GM12892 (cell line): ENCODE measurements at places on chromosomes 7 and 10.

DNA sequence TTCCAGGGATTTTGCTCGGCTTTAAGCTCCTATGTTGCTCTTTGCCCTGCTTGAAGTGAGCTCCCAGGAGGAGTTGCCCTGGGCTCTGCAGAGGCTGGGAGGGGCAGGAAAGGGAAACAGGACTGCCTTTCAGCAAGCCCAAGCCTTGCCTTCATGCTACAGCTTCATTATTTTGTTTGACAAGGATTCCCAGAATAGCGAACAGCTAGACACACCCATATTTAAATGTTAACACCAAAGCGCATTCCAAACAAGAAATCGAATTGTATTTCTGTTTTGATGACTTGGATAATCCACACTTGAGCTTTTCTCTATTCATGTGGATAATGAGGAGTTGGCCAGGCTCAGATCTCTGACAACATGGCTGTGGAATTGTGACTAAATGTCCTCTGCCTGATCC, 6.3 kb downstream of the KIAA1217 start:
- no peak for DNase-seq

DNA sequence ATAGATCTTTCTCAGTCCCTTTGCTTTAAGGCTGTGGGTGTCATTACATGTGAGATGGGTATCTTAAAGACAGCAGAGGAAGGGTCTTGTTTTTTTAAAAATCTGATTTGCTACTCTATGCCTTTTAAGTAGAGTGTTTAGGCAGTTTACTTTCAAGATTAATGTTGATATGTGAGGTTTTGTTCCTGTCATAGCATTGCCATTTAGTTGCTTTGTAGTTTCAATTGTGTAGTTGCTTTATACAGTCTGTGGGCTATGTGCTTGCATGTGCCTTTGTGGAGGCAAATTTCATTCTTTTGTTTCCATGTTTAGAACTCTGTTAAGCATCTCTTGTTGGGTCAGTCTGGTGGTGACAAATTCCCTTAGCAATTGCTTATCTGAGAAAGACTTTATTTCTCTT, 54.6 kb downstream of the ZNF783 start:
- no peak for DNase-seq

DNA sequence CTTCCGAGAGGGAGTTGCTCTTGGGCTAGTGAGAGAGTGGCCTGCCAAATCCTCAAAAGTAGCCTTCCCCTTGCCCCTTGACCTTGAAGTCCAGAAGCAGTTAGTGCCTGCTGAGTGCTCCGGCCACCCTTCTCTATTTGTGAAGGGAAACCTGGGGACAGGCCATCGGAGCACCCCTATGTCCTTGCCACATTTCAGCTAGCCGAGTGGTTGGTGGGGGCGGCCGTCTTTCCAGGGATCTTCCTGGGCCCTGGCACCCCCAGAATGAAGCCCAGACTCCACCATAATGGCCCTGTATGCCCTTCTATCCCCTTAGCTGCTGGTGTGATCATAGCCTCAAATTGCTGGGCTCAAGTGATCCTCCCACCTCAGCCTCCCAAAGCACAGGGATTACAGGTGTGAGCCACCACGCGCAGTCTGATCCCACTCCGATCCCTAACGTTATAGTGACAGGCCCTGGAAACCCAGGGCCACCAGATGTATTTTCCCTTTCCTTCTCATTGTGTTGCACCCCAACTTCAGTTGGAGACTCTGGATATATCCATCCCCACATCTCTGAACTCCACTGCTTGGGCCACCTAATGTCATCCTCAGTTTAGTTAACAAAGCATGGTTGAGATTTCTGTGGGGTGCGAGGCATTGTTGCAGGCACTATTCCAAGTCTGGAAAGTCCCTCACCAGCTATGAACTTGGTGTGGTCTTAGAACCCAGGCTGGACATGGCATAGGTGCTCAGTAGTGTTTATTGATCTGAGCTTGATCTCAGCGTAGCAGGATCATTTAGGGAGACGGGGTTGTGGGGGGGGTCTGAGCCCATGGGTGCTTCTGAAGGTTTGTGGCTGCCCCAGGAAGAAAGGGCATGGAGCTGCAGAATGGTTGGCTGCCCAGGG, 1.6 kb downstream of the TSPAN14 start:
- DNase-seq: no peak

- no peak for DNase-seq
These were observed 21.9 kb upstream of the VSIR start for GRCh38 chr10:71795248-71795647.

DNA sequence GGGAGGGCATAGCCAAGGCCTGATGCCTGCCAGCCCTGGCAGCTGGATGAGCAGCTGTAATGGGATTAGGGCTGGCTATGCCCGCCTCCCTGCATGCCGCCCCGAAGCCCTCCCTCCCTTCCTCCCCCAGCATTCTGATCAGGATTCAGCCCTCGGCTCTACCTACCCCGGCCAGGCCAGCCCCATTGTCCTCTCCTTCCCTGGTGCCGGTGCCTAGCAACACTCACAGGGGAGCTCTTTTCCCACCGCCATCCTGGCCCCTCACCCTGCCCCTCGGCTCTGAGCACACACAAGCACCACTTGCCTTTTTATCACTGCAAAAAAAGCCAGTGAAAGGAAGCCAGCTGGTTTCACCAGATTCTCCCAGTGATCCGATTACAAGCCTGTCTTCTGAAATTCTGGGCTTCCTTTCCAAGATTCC, 9.0 kb upstream of the ADCYAP1R1 start:
- no peak for DNase-seq

DNA sequence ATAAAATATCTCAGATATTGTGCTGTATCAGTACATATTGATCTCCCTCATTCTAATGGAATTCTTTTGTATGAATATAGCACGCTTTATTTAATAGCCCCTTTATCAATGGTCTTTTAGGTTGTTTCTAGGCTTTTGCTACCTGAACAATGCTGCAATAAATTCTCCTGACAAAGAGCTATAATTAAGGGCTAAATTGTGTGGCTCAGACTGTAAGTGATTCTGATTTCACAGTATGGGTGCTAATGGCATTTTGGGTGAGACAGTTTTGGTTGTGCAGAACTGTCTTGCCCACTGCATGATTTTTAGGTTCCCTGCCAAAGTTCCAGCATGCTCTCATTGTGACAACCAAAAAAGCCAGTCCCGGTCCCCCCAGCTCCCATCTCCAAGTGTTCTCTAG, 363.2 kb downstream of the REEP3 start:
- no peak for DNase-seq

DNA sequence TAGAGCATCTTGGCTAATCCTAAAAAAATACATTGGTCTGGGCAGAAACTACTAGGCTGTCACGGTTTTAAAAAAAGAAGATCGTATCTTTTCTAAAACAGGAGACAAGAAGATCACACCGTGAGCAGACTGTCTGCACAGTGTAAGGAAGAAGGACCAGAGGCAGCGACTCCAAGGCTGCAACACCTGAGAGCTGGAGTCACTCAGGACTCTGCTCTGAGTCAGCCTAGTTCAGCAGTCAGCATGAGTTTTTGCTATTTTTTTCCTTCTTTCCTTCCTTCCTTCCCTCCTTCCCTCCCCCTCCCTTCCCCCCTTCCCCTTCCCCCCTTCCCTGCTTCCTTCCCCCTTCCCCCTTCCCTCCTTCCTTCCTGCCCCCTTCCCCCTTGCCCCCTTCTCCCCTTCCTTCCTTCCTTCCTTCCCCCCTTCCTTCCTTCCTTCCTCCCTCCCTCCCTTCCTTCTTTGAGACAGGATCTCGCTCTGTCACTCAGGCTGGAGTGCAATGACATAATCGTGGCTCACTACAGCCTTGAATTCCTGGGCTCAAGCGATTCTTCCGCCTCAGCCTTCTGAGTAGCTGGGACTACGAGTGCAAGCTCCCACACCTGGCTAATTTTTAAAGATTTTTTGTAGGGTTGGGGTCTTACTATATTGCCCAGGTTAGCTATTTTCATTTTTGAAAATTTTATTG, 24.4 kb downstream of the BAG3 start:
- no peak for DNase-seq

DNA sequence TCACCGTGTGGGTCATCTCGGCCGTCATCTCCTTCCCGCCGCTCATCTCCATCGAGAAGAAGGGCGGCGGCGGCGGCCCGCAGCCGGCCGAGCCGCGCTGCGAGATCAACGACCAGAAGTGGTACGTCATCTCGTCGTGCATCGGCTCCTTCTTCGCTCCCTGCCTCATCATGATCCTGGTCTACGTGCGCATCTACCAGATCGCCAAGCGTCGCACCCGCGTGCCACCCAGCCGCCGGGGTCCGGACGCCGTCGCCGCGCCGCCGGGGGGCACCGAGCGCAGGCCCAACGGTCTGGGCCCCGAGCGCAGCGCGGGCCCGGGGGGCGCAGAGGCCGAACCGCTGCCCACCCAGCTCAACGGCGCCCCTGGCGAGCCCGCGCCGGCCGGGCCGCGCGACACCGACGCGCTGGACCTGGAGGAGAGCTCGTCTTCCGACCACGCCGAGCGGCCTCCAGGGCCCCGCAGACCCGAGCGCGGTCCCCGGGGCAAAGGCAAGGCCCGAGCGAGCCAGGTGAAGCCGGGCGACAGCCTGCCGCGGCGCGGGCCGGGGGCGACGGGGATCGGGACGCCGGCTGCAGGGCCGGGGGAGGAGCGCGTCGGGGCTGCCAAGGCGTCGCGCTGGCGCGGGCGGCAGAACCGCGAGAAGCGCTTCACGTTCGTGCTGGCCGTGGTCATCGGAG, 1.8 kb downstream of the ADRA2A start:
- DNase-seq: no peak

DNA sequence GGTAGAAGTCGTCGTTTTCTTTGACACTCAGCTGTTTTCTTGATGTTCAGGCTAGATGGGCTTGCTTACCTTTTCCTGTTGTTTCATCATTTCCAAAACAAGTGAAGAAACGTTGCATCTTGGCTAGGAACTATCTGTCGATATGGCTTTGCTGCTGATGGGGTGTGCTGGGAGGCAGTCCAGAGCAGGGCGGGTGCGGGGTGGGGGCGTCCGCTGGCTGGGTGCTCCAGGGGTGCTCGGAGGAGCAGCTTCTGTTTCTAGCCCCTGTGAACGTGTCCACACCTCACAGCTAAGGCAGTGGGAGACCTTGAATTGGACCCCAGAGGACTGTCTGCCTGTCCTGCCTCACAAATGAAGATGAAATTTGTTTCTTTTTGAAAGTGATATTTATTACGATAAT, 7.6 kb upstream of the SUN1 start:
- no peak for DNase-seq

- DNase-seq: no peak
These were observed 114.8 kb downstream of the LMBR1 start for GRCh38 chr7:156778201-156778600.

- DNase-seq: no peak
These were observed 265.0 kb downstream of the CAMK1D start for GRCh38 chr10:12614177-12614995.

DNA sequence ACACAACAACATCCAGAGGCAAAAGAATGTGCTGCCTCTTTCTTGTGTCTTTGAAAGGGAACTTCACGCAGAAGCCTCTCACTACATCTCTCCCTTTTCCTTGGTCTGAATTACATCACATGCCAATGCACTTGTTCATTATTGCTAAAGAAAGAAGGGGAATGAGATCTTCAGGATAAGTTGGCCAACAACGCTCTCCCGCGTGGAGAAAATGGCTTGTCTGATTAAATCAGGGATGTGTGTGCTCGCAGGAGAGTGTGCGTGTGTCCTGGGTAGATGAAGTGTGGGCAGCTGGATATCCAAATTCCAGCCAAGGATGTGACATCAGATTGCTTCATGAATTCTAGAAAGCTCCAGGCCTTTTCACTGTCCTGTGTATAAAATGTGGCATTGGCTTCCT, 541.6 kb upstream of the FZD8 start:
- no peak for DNase-seq

- no peak for DNase-seq
These were observed 505.5 kb upstream of the PODXL start for GRCh38 chr7:132061937-132062336.

DNA sequence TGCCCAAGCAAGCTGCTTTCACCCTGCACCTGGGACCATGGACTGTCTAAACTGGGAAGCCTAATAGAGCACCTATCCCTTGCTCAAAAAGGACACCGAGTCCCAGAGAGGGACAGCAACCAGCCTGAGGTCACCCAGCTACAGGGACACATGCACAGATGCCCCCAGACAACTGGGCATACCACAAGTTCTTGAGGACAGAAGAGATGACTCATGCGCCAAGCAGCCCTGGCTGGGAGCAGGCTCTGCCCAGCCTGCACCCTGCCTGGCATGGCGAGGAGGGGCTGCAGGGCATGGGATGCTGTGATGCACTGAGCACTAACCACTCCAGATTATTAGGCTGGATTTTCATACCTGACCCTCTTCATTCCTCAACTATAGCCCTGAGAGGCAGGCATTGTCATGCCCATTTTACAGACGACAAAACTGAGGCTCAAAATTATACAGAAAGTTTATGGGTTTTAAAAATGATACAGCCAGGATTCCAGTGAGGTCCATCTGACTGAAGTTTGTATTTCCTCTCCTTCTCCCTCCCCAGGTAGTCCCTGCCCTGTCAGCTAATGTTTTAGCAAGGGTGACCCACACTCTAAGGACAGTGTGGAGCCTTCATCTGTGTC, 289.3 kb upstream of the ZMIZ1 start:
- DNase-seq: no peak

DNA sequence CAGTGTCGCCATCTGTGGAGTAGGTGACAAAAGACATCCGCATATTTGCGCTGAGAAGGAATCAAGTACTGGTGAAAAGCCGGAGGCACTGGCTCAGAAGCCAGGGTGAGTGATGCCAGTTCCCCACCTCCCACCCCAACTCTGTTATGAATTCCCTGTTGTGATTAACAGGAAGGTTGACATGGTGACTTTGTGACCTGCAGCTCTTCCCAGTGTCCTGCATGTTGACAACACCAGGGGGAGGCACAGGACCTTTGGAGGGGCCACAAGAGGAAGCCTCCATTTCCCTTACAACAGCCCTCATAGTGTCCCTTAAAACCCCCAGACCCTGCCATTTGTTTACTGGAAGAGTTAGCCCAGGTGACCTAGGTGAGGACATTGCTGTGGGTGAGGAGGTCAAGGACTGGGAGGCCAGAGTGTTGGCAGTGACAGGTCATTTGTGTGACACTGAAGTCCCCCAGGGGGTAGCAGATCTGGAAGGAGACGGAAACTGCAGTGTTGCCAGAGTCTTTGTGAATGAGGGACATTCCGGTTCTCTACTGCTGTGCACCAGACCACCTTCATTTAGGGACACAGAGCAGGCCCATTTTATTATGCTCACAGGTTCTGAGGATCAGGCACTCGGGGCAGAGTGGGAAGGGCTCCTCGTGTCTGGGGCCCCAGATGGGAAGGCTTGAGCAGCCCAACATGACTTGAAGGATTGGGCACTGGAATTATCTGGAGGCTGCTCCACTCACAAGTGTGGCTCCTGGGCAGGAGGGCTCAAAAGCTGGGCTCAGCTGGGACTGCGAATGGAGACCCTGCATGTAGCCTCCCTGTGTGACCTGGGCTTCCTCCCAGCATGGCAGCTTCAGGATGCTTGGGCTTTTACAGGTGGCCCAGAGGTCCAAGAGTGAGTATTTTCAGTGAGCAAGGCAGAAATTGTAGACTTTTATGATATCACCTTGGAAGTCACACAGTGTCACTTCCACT, 13.0 kb upstream of the ANTXRL start:
- no peak for DNase-seq
